ENCODE measurements at places on chromosomes 6 and 20. TPM values are rescaled to one million over a fixed set of nuclear protein-coding genes. Genes with fewer than 3 reads are reported as not detected.

Gene CPNE5
- 15.3 TPM for total RNA-seq

Gene PDE7B
- total RNA-seq = 6.6 TPM

Gene HRH3
- total RNA-seq = 0.31 TPM

Gene OPN5
- total RNA-seq = not detected

Gene FOXF2
- 2.5 TPM for total RNA-seq

Gene SERPINB1
- total RNA-seq = 3.8 TPM

Gene SLC35F1
- 90.8 TPM for total RNA-seq

Gene SIRPG
- not detected for total RNA-seq

Gene TSPYL1
- 108 TPM for total RNA-seq

Gene SPEF1
- 0.31 TPM for total RNA-seq

Gene TMC2
- 7.5 TPM for total RNA-seq

Gene MEI4
- total RNA-seq = 0.31 TPM

Gene SNX5
- total RNA-seq = 104 TPM

Gene SHLD1
- 5.3 TPM for total RNA-seq

Gene TUBB2B
- total RNA-seq = 3,227 TPM

Gene MACROD2
- total RNA-seq = 126 TPM

Gene UNC5CL
- 0.63 TPM for total RNA-seq

Gene DAAM2
- total RNA-seq = 14.1 TPM

Gene PAX1
- not detected for total RNA-seq

Gene SLC32A1
- total RNA-seq = 7.2 TPM

Gene OR2H1
- not detected for total RNA-seq

Gene BPIFB1
- total RNA-seq = not detected

Gene BTN1A1
- total RNA-seq = not detected

Gene CAP2
- 43.2 TPM for total RNA-seq

Gene TMEM244
- not detected for total RNA-seq

Gene LAMP5
- total RNA-seq = 4.1 TPM
